Spleen (tissue), 13 donors: ENCODE measurements at places on chromosomes 2 and 18.

- DNase-seq = peak; percentile 7
Observed at GRCh38 chr2:62181843-62182242, 14.1 kb upstream of the B3GNT2 start.

- DNase-seq = no peak
Observed at GRCh38 chr2:216803791-216804190, 56.1 kb downstream of the TNP1 start.

DNA sequence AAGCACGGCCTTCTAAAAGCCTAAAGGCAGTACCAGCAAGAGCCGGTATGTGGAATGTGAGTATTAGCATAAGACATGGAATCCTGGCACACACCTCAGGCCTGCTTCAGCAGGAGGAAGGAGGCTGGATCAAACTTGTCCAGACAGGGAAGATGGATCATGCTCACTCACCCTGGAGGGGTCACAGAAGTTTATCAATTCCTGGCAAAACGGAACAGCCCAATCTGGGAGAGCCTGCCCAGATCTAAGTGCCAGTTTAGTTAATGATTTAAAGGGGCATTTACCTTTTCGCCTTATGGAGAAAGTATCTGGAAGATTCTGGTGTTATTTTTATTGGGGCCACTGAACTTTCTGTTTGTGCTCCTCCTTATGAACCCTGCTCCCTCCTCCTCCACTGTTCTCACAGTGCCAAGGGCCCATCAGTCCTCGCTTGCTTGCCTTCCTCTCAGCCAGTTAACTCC, 58.3 kb upstream of the NFE2L2 start:
- DNase-seq = no peak

- peak; percentile 72 for DNase-seq
Observed at GRCh38 chr2:74502147-74502719, 2.8 kb upstream of the LBX2 start.

- no peak for DNase-seq
Observed at GRCh38 chr2:215427585-215427984, 8.3 kb downstream of the FN1 start.

DNA sequence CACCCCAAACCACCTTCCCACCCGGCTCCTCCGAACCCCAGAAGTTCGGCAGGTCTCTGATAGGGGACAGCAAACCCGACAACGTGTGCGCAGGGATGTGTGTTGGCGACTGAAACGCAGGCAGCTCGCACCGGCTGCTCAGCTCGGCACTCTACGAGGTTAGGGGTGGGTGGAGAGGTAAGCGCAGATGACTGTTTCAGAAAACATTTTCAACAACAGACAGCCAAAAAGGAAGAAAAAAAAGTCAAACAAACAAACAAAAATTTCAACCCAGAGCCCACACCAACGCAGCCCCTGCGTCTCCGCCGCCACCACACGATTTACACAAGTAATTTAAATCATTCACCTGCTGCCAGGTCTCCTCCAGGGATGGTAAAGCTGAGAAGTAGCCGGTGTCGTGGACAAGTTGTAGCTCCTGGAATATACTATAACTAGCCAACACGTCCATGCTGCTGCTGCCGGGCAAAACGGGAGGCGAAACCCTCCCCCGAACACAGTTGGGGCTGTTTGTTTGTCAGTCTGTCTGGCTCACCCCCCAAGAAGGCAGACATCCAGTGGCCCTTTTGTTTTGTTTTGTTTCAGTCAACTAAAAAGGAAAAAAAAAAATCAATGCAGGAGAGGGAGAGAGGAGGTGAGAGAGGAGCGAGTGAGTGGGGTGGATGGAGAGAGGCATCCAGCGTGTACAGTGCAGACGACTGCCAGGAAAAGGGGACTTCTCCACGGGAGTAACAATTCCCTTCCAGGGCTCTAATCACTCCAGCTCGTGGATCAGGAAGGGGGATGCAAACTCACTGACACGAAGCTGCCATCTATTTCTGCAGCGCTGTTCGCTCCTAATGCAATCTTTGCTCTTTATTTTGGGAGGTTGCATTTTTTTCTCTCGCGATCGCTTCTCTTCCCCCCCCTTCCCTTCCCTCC, at the start of gene KLF7:
TSS of gene KLF7 (minus strand) at position 828 of the 918 bp plus-strand sequence. CDS start at position 448, 380 bp downstream.
- DNase-seq = peak; percentile 90

GRCh38 chr18:24094561-24094960, 44.3 kb upstream of the CABYR start:
- no peak for DNase-seq

GRCh38 chr2:28399289-28399688, 6.6 kb downstream of the FOSL2 start:
- no peak for DNase-seq

GRCh38 chr18:54100920-54101470, 123.5 kb downstream of the MBD2 start:
- no peak for DNase-seq

DNA sequence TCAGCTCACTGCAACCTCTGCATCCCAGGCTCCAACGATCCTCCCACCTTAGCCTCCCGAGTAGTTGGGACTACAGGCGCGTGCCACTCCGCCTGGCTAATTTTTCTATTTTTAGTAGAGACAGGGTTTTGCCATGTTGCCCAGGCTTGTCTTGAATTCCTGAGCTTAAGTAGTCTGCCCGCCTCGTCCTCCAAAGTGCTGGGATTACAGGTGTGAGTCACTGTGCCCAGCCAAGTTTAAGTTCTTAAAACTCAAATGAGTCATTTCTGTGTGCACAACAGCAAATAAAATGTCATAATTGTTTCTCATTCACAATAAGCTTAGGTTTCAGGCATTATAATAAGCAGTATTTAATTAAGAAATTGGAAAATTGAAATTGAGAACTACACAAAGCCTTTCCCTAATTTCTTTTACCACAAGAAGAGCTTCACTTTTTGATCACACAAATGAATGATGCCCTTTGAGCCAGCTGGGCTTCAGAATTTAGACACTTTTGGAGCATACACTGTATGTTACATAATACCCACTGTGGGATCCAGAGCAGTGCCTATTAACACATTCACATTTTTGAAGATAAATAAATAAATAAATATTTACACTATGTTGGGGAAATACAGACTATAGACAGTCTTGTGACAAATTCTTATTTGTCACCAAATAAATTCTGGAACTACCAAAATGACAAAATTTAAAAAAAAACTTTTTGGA, 8.6 kb upstream of the ME2 start:
- DNase-seq = no peak

GRCh38 chr2:160920791-160921303, 239.4 kb upstream of the TANK start:
- no peak for DNase-seq

GRCh38 chr2:119546447-119546767, 2.2 kb downstream of the CFAP221 start:
- DNase-seq = no peak

DNA sequence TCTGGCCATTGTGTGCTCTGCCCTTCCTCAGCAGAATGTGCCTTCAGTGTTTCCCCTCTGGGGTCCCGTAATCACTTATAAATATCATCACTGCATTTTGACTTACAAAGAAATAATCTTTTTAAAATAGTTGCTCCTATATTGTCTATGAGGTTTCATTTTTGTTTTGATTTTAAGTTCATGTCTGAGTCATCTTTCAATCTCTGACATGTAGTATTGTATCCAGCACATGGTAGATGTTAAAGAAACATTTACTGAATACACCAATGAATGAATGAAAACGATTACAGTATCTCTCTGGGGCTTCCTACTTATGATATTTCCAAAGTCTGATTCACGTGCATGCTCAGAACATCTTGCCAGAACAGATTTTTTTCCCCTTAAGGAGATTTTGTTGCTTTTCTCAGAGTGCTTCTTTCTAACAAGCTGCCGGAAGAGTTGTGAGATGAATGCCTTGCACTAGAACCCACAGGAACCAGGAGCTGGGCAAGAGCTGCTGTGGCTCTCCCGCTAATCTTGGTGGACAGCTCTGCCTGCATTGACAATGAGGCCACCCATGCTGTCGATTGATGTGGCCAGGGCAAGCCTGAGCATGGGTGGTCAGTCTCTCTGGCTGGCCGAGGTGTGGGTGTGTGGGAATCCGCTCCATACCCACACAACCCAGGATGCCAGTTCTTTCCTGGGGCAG, 199.4 kb downstream of the CYRIA start:
- no peak for DNase-seq

GRCh38 chr2:23622466-23622865, 237.5 kb downstream of the KLHL29 start:
- DNase-seq = peak; percentile 61

DNA sequence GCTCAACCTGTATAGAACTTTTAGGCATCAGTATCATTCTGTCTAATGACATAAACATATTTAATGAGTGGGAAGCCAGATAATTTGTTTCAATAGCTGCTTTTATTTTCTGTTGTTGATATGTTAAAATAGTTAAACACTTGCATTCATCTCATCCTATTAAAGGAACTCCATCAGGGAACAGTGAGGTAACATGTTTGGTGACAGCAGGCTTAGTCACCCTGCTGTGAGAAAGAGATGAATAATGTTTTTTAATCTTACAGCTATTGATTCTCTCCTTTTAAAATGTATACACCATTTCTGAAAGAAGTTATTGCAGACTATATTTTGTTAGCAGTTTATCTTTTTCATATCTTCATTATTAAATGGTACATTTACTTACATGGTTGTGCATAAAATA, 123.3 kb upstream of the CWC22 start:
- DNase-seq = no peak
